ENCODE measurements at places on chromosomes 13 and 19. TPM values are rescaled to one million over a fixed set of nuclear protein-coding genes. Genes with fewer than 3 reads are reported as not detected.

DNA sequence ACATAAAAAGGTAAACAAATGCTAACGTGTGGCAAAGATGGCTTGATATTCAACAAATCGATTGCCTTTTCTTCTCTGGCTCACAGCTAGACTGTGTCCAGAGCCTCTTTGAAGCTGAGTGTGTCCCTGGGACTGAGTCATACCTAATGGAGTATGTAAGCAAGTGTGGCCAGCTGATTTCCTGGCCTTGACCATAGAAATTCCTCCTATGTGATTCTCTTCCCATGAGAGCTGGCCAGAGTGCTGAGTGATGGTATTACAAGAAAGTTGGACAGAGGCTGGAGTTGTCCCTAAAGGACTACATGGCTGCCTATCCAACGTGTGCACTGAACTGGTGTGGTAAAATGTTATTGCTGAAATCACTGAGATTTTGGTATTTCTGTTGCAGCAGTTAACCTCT is 320.1 kb upstream of the SLC10A2 start:
- peak; percentile 11 for DNase-seq
- no peaks in the 10 kb centered on the region for H3K27me3 ChIP-seq

DNA sequence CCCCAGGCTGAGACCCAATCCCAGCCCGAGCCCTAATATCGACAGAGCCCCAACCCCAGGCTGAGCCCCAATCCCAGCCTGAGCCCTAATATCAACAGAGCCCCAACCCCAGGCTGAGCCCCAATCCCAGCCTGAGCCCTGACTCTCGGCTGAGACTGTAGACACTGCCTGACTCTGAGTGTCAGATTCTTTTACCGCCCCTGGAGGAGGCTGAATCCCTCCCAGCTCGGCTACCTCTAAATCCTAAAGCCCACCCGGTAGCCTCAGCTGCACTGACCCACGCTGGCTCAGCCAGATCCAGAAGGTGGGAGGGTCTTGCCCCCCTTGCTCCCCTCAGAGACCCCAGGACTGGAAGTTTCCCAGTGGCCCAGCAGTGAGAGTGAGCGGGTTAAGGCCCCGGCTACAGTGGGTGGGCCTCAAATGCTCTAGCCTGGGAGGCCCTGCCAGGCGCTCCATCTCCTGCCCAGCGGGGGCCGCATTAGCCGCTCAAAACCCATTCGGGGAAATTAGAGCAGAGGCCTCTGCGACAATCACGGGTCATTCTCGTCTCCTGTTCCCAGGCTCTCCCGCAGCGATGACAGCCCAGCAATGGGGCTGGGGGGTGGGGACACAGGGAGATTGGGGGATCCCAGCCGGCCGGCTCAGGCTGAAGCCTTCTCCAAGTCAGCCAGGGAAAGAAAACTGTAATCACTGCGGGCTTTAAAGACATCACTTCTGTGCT is 43.8 kb downstream of the ZNRF4 start:
- H3K4me1 ChIP-seq = no peaks in the 10 kb centered on the region
- no peaks in the 10 kb centered on the region for H3K36me3 ChIP-seq
- no peak overlapping the region for H3K27ac ChIP-seq
- no peak for DNase-seq
- H3K27me3 ChIP-seq = peaks cover 17% of the 10 kb centered on the region

DNA sequence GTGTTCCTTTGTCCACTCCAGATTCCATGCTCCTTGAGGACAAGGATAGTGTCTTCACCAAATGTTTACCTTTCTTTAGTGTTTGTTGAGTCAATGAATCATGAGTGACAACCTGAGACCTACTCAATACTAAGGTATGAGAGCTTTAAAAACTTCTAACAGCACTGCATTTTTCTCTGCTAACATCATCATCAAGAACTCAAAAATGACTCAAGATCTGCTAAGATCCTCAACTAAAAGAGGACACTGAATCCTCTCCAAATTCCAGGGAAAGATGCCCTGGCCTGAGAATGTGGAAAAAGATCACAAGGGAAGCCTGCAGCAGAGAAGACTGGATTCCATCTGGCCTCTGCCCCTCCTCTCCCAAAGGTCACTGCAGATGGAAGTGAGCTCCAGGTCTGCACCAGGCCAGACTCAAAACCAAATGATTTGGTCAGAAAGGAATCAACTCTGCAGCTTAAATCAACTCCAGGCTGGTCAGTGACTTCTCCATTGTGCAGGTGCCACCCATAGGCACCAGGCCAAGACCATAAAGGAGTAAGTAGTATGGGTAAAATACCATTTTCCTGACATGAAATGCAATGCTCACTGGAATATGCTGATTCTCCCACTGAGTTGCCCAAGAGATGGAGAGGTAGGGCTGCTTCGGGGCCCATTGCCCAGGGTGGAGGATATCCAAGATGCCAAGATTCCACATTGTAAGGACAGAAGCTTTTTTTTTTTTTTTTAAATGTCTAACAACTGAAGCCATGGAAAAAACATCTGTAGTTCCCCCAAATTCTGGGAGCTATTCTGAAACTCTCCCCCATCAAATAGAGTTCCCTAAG is 89.5 kb upstream of the DOCK9 start:
- H3K4me3 ChIP-seq = no peak overlapping the region
- H3K27me3 ChIP-seq = no peaks in the 10 kb centered on the region

- peak overlapping the region; percentile 18 for H3K4me3 ChIP-seq
- no peak overlapping the region for H3K27ac ChIP-seq
- H3K36me3 ChIP-seq = no peaks in the 10 kb centered on the region
- H3K4me1 ChIP-seq = no peaks in the 10 kb centered on the region
Observed at GRCh38 chr13:52599848-52600603, 42.2 kb upstream of the HNRNPA1L2 start.

DNA sequence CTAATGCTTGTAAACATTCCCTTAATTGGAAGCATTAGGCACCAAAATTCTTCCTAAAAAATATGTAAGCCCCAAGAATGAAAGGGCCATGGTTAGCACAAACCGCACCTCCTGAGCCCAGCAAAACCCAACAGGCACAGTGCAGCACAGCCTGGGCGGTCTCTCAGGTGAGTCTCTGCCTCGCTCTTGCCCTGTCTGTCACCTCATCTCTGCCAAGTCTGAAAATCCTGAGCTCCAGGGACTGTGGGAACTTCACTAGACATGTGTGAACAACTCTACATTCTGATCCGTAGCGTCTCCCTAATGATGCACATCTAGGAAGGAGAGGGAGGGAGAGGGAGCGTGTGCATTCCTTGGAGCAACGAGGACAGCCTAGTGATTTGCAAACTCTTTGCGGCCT is 88.8 kb upstream of the GJB6 start:
- H3K4me1 ChIP-seq = no peaks in the 10 kb centered on the region
- H3K27me3 ChIP-seq = no peaks in the 10 kb centered on the region
- H3K27ac ChIP-seq = no peak overlapping the region
- no peaks in the 10 kb centered on the region for H3K36me3 ChIP-seq
- no peak overlapping the region for H3K4me3 ChIP-seq

DNA sequence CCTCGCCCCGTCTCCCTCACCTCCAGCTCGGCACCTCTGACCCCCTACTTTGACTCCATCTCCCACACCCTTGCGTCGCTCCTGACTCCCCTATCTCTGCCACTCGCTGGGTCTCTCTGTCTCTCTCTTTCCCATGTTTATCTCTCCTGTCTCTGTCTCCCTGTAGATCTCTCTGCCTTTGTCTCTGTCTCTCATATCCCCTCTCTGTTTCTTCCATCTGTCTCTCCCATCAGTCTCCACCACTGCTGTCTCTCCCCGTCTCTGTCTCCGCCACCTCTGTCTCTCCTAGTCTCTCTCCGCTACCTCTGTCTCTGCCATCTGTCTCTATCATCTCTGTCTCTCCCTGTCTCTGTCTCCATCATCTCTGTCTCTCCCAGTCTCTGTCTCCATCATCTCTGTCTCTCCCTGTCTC is 12.4 kb upstream of the BBC3 start:
- peak overlapping the region; percentile 9 for H3K4me3 ChIP-seq
- H3K36me3 ChIP-seq = no peaks in the 10 kb centered on the region
- H3K27ac ChIP-seq = no peak overlapping the region
- no peaks in the 10 kb centered on the region for H3K4me1 ChIP-seq

POU2F2 gene
- total RNA-seq = not detected

GRCh38 chr13:46655377-46656180 is 102.6 kb downstream of the LRCH1 start:
- peak overlapping the region; percentile 64 for H3K27ac ChIP-seq
- H3K27me3 ChIP-seq = no peaks in the 10 kb centered on the region
- H3K4me3 ChIP-seq = no peak overlapping the region
- H3K36me3 ChIP-seq = no peaks in the 10 kb centered on the region
- DNase-seq = peak; percentile 68

- no peaks in the 10 kb centered on the region for H3K27me3 ChIP-seq
- no peak for DNase-seq
- peaks cover 26% of the 10 kb centered on the region for H3K4me1 ChIP-seq
- peaks cover 6% of the 10 kb centered on the region for H3K36me3 ChIP-seq
Observed at GRCh38 chr13:106498158-106498557, 37.3 kb downstream of the EFNB2 start.

HOMER3 gene
- total RNA-seq = 62.7 TPM

GRCh38 chr13:28031896-28032288 is 43.4 kb upstream of the URAD start:
- H3K36me3 ChIP-seq = no peaks in the 10 kb centered on the region
- no peaks in the 10 kb centered on the region for H3K4me1 ChIP-seq
- no peaks in the 10 kb centered on the region for H3K27me3 ChIP-seq
- H3K27ac ChIP-seq = no peak overlapping the region
- no peak for DNase-seq

DNA sequence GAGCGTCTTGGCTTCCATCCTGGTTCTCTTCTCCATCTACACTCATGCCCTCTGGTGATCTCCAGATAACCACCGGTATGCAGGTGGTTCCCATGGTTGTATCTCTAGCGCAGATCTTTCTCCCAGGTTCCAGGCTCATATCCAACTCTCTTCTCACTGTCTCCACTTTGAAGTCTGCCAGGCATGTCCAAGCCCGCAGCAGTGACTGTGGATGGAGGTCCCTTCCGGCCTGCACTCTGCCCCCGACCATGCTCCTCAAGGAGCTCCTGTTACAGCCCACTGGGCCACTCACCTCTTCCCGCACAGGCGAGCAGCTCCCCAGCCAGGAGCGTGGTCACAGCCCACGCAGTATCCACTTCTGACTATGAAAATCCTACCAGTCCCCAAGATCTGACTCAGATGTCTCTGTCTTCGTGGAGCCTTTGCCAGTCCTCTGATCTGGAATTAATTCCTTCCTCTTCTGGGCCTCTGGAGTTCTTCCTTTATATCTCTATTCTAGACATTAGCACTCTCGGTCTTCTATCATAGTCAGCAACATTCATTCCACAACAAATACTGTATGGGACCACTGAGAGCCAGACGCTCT is 100.2 kb downstream of the TEX26 start:
- H3K4me3 ChIP-seq = no peak overlapping the region
- no peaks in the 10 kb centered on the region for H3K36me3 ChIP-seq
- H3K27me3 ChIP-seq = no peaks in the 10 kb centered on the region
- no peaks in the 10 kb centered on the region for H3K4me1 ChIP-seq
- H3K27ac ChIP-seq = no peak overlapping the region

- H3K27me3 ChIP-seq = no peaks in the 10 kb centered on the region
- DNase-seq = no peak
- peaks cover 4% of the 10 kb centered on the region for H3K36me3 ChIP-seq
- no peak overlapping the region for H3K27ac ChIP-seq
Observed at GRCh38 chr13:112481458-112481857, 105.3 kb downstream of the SPACA7 start.

GRCh38 chr19:38952395-38953165 is 21.8 kb downstream of the MRPS12 start:
- H3K27ac ChIP-seq = no peak overlapping the region
- no peaks in the 10 kb centered on the region for H3K27me3 ChIP-seq
- DNase-seq = peak; percentile 43

- H3K4me1 ChIP-seq = peaks cover 6% of the 10 kb centered on the region
- no peak overlapping the region for H3K27ac ChIP-seq
- no peaks in the 10 kb centered on the region for H3K27me3 ChIP-seq
- no peak overlapping the region for H3K4me3 ChIP-seq
- H3K36me3 ChIP-seq = peaks cover 7% of the 10 kb centered on the region
Observed at GRCh38 chr19:2274931-2275535, 6.9 kb downstream of the PEAK3 start.

GRCh38 chr19:6064336-6065073 is 45.8 kb downstream of the RFX2 start:
- H3K27ac ChIP-seq = no peak overlapping the region
- no peaks in the 10 kb centered on the region for H3K27me3 ChIP-seq
- H3K36me3 ChIP-seq = no peaks in the 10 kb centered on the region

DNA sequence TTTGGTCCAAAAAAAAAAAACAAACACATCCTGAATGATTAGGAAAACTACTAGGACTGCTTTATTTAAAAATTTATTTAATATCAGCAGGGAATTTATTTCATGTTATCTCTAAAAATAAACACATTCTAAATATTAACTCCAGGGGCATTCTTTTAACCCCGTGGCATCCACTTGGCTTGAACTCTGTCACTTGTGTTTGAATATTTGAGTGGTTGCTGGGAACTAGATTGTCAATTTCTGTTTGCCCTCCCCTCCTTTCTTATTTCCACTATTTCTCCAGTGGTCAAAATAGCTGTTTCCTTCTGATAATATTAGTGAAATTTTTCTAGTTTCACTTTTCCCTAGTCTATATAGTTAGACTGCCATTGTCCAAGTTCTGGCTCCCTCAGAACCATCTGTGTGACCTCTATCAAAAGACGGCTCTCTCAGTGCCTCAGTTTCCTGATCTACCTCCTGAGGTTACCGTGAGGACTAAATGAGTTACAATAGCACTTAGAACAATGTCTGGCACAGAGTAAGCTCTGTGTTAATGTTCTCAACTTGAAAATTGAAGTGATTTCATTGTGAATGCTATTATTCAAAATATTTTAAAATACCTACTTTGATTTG is 107.3 kb downstream of the FGF14 start:
- no peaks in the 10 kb centered on the region for H3K4me1 ChIP-seq
- DNase-seq = no peak
- H3K4me3 ChIP-seq = no peak overlapping the region
- H3K27me3 ChIP-seq = no peaks in the 10 kb centered on the region

CGB2 gene
- not detected for total RNA-seq

DNA sequence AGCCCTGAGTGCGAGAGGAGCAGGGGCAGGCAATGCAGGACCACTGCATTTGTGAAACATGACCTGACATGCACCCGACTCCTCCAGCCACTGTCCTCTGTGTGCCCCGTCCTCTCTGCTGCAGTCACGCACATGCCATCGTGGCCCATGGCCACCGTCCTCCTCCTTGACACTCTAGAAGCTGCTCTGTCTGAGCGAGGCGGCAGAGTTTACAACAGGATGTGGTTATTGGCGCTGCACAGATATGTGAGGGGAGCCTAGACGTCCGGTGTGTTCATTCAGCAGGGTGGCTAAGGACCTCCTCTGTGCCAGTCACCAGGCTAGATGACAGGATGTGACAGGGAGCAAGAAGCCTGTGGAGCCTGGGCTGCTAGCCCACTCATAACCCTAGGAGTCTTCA is 277.8 kb downstream of the FOXO1 start:
- H3K27ac ChIP-seq = no peak overlapping the region
- no peak overlapping the region for H3K4me3 ChIP-seq
- no peaks in the 10 kb centered on the region for H3K27me3 ChIP-seq
- peaks cover 10% of the 10 kb centered on the region for H3K4me1 ChIP-seq
- no peak for DNase-seq

Data from cardiac muscle cell (in vitro differentiated cells and primary cell).